ENCODE measurements at places on chromosomes 1 and 21. TPM values are rescaled to one million over a fixed set of nuclear protein-coding genes. Genes with fewer than 3 reads are reported as not detected.

The SRRM1 gene
- total RNA-seq, result 43.1 TPM

The C1orf226 gene
- 1.3 TPM for total RNA-seq

The PDPN gene
- total RNA-seq, result not detected

The LRRC38 gene
- total RNA-seq, result not detected

The LRRC3 gene
- total RNA-seq, result 2.0 TPM

The PRR9 gene
- not detected for total RNA-seq

The PTPRC gene
- total RNA-seq, result not detected

The IGSF3 gene
- total RNA-seq, result 19.2 TPM

The TRIM33 gene
- 14.6 TPM for total RNA-seq

The ACTL8 gene
- 1.4 TPM for total RNA-seq

The OR6N1 gene
- not detected for total RNA-seq

The TRIM67 gene
- 0.09 TPM for total RNA-seq

The SH2D1B gene
- 0.10 TPM for total RNA-seq

The KRTAP19-1 gene
- total RNA-seq, result not detected

The HFM1 gene
- not detected for total RNA-seq

The C8A gene
- total RNA-seq, result not detected

The OR10Z1 gene
- total RNA-seq, result not detected

The STIL gene
- 9.9 TPM for total RNA-seq

The LCA5L gene
- 1.2 TPM for total RNA-seq

The TSPEAR gene
- total RNA-seq, result not detected

The IL6R gene
- total RNA-seq, result 25.7 TPM

The DNAJC6 gene
- 4.8 TPM for total RNA-seq

The KRTAP11-1 gene
- not detected for total RNA-seq

The NCMAP gene
- total RNA-seq, result 0.06 TPM

The WNT3A gene
- not detected for total RNA-seq

The KCNE1 gene
- not detected for total RNA-seq

The INSRR gene
- not detected for total RNA-seq

The NID1 gene
- 7.7 TPM for total RNA-seq

The MYCL gene
- 1.4 TPM for total RNA-seq

The RFX5 gene
- total RNA-seq, result 24.6 TPM

The CKS1B gene
- 367 TPM for total RNA-seq

The HAPLN2 gene
- total RNA-seq, result not detected

The MROH9 gene
- total RNA-seq, result not detected
